ENCODE measurements at places on chromosomes 16 and 17.

- DNase-seq, result no peak
These were observed 88.0 kb downstream of the CACNG1 start for GRCh38 chr17:67132366-67132765.

DNA sequence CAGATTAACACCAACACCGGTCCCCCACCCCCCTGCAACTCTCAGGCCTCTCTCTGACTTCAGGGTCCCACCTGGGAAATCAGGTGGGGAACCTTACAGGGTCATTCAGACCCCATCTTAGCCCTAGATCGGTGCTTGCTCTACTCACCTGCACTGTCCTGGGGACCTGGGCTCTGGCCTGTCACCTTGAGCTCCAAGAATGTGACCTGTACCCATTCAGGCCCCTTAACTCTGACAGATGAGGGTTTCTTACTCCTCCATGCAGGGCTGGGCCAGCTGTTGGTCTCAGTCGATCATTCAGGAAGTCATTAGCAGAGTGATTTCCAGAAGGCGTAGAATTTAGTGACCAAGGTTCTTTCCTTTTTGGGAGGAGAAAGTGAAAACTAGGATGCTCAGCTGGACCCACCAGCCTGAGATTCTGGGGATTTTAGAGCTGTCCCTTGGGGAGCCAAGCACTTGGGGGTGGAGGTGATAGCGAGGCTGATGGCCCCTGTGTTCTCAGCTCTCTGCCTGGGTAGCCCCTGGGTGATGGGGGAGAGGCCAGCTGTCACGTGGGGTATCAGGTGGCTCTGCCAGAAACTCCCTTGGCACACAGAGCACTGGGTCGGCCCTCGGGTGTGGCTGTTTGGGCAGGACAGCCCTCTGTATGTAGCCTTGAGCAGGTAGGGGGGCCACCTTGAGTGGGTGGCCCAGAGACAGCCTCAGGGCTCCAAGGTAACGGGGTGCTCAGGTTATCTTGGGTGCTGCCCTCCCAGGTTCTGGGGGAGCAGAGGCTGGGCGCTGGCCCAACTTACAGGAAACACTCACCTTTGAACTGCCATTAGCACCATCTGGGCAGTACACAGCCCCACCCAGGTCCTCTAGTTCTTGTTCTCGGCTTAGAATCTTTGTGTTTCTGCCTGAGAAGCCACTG lies 724 bp downstream of the MVP start:
- DNase-seq, result no peak

GRCh38 chr17:49468811-49469385 lies 26.2 kb upstream of the NGFR start:
- no peak for DNase-seq

- DNase-seq, result peak; percentile 37
These were observed 6.7 kb downstream of the PLA2G15 start for GRCh38 chr16:68251832-68252231.

DNA sequence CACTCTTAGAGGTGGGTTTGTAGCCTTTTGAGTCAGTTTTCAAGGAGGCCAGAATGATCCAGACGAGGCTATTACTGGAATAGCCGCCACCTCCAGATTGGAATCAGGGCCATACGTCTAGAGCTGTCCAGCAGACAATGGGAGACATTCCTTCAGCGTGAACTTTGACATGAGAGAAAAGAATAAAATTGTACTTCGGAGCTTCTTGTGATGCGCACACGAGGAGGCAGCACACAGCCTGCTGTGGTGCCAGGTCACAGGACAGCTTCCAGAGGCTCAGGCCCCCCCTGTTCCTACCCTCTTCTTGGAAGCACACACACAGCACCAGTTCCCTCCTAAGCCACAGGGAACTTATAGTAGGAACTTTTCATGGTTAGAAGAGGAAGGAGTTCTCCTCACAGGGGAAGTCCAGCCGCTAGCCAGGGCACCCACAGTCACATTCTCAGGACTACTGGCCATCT lies 81.0 kb downstream of the VPS53 start:
- DNase-seq, result no peak

GRCh38 chr16:14310519-14310991 lies 239.4 kb downstream of the MRTFB start:
- DNase-seq, result no peak

DNA sequence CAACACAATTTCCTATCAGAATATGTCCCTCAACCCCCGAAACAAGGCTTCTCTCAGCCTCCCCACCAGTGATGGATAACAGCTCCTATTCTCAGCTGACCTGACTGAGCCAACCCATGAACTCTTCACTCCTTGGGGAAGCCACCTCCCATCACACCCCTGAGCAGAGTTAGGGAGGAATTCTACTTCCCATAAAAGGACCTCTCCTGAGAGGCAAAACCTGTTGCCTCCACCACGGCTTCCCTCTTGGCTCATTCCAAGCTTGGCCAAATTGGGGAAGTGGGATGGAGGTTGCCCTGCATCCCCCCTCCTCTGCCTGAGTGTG lies 5.7 kb upstream of the RASL10B start:
- no peak for DNase-seq

DNA sequence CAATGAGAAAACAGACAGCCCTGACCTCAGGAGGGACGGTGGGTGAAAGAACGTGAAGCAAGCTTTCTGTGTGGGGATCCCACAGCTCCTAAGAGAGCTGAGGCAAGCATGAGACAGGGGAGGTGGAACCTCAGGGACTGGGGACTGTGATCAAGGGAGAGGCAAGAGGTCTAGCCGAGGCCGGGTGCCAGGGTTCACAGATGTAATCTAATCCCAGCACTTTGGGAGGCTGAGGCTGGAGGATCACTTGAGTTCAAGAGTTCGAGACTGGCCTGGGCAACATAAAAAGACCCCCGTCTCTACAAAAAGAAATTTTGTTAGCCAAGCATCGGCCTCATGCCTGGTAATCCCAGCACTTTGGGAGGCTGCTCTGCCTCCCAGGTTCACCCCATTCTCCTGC lies 4.5 kb upstream of the ADAM11 start:
- DNase-seq, result no peak

- DNase-seq, result no peak
These were observed 1.8 kb downstream of the SOX8 start for GRCh38 chr16:983044-984030.

DNA sequence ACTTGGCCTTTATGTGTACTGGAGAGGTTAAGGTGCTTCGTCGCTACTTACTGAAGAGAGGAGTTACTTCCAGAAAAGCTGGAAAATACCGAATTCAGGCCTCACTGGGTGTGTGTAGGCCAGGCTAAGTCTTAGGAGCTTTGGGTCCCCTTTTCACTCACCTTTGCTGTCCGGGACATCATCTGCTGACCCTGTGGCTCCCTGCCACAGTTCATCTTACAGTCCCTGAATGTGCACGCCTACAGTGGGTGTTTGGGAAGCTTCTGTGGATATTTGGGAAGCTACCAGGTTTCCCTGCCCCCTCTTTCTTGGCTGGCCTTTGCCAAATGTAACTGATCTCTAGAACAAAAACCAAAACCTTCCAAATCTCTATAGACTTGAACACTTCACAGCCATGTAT lies 51.4 kb downstream of the ELAC2 start:
- no peak for DNase-seq

DNA sequence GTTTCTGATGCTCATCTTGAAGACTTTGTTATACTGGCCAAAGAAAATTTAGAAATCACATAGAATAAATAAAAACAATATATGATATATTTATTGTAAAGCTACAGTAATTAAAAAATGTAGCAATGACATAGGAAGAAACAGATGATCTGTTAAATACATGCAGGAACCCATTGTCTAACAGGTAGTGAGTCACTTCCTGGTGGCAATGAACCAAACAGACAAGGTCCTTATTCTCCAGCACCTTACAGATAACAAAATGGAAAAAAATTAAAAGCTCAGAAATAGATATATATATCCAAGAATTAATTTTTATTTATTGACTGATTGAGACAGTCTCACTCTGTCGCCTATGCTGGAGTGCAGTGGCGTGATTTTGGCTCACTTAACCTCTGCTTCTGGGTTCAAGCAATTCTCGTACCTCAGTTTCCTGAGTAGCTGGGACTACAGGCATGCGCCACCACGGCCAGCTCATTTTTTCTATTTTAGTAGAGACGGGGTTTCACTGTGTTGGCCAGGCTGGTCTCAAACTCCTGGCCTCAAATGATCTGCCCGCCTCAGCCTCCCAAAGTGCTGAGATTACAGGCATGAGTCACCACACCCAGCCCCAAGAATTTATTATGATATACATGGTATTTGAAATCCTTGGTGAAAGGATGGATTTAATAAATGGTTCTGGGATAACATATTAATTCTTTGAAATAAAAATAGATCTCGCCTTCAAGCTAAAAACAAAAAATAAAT lies 7.5 kb downstream of the NETO2 start:
- no peak for DNase-seq
